Esophagus squamous epithelium (tissue), 5 donors: ENCODE measurements at places on chromosomes 3 and 15.

GRCh38 chr15:75955720-75956119 is 52.0 kb downstream of the FBXO22 start:
- DNase-seq = no peak

GRCh38 chr3:95476534-95476933 is 1337.9 kb upstream of the EPHA6 start:
- DNase-seq = no peak

- DNase-seq = no peak
Measured at GRCh38 chr3:15492847-15493360, 28.6 kb downstream of the COLQ start.

- DNase-seq = no peak
Measured at GRCh38 chr3:153026026-153026425, 136.0 kb upstream of the RAP2B start.

GRCh38 chr3:100613721-100614390 is 4.5 kb downstream of the ADGRG7 start:
- no peak for DNase-seq

DNA sequence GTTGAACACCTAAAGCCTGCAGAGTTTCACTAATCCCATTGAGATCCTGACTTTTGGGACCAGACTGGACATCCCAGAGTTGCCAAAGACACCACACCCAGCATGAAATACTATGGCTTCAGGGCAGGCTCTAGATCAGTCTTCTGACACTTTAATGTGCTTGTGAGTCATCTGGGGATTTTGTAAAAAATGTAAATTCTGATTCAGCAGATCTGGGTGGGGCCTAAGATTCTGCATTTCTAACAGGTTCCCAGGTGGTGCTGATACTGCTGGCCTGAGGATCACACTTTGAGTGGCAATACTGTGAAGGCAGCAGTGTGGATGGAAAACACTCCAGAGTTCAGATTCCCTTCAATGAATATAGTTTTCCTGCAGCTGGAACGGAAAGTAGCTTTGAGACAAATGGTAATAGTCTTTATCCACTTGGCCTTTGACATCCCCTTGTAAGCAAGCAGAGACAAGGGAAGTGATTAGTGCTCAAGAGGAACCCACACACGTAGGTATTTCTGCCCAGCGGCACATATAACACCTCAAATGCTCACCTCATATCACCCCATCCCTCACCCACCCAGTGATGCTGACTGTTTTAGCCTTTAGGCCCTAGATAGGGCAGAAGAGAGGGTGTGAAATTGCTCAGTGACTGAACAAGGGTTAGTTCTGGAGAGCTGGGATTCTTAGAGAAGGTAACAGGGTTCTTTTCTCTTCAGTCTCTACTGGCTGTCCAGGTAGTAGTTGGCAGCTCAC is 51.5 kb upstream of the GSK3B start:
- DNase-seq = no peak
